ENCODE measurements at places on chromosomes 1 and 21.
A peak's percentile ranks its signal among the peaks of the same experiment; 100 is the strongest.

DNA sequence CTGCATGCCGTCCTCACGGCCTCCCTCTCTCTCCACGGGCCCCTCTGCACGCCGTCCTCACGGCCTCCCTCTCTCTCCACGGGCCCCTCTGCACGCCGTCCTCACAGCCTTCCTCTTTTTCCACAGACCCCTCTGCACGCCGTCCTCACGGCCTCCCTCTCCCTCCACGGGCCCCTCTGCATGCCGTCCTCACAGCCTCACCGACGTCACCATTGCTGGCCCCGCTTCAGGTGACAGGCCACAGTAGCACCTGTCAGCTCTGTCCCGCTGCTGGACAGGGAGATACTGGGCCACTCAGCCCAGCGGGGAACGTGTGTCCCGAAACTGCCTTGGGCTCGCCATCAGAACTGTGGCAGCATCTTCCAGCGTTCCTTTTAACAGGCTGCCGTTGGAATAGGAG lies 82.8 kb upstream of the COL6A1 start:
- no peak for DNase-seq

DNA sequence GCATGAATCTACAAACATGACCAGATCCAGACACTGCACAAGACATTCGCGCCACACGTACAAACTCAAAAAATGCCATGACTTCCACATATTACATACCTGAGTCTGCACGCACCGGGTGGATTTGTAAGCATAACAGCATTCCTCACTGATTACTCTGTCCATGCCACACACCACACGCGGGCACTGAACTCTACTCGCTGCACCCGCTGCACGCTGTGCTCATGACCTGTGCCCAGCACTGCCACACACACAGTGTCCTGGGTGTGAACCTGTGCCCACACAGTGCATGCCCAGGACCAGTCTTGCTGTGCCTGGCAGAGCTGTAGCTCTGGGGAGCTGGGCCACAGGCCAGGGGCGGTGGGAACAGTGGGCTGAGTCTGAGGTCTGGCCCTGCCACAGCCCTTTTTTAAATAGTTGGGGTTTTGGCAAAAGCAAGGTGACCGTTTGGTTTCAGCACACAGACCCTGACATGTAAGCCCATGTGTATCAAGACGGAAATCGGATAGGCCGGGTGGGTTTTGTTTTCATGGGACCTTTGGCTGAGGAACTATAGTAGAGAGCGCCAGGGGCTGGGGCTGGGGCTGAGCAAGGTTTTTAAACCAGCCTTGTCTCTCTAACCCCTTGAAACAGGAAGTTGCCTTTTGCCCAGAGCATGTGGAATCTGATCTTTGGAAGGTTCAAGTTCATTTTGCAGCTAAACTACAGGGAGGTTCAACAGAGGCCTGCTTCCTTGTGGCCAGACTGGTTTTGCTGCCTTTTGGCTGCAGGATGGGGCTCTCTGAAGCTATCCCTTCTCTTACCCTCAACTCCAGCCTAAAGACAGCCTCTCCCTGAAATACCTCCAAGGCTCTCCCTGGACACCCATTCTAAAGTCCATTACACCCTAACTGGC lies 12.3 kb upstream of the GOLT1A start:
- peak; percentile 95 for DNase-seq

DNA sequence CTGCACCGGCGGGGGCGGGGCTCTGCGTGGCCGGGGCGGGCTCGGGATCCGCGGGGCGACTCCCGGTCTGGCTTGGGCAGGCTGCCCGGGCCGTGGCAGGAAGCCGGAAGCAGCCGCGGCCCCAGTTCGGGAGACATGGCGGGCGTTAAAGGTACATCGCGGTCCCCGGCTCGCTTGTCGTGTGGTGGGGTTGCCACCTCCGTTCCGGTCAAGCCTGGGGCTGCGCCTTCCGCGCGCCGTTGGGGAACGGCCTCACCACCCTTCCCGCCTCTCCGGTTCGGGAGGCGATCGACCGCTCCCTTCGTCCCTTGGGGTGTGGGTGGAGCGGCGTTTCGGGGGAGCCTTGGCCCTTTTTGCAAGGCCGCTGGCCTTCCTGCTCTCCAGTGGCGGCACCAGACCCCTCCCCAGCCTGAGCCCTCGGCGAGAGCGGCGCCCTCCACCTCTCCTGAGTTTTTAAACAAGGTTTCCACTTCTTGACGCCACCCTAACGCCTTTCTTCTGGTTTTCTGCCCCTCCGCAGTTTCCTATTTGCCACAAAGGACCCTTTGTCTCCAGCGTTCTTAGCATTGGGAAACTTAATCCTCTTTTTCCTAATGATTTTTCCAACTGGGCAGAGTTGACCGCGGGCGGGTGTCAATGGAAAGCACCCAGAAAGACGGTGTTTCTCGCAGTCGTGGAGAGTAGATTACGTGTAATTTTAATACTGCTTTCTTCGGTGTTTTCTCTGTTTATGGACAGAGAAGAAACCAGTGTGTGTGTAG lies at the start of the genes LEPR and LEPROT:
Gene LEPR (plus strand): TSS at position 79 of the 761 bp plus-strand sequence. CDS start 144,898 bp downstream, outside the sequence.
Gene LEPROT (plus strand): TSS at position 79 of the 761 bp plus-strand sequence. CDS start 57 bp downstream, at position 136.
- no peak for DNase-seq

- no peak for DNase-seq
Measured at GRCh38 chr1:8879464-8879921, 1.0 kb upstream of the ENO1 start.

GRCh38 chr1:206470692-206471414 lies 577 bp downstream of the IKBKE start:
- peak; percentile 60 for DNase-seq

- no peak for DNase-seq
Measured at GRCh38 chr1:38817267-38818174, 42.1 kb downstream of the RRAGC start.

DNA sequence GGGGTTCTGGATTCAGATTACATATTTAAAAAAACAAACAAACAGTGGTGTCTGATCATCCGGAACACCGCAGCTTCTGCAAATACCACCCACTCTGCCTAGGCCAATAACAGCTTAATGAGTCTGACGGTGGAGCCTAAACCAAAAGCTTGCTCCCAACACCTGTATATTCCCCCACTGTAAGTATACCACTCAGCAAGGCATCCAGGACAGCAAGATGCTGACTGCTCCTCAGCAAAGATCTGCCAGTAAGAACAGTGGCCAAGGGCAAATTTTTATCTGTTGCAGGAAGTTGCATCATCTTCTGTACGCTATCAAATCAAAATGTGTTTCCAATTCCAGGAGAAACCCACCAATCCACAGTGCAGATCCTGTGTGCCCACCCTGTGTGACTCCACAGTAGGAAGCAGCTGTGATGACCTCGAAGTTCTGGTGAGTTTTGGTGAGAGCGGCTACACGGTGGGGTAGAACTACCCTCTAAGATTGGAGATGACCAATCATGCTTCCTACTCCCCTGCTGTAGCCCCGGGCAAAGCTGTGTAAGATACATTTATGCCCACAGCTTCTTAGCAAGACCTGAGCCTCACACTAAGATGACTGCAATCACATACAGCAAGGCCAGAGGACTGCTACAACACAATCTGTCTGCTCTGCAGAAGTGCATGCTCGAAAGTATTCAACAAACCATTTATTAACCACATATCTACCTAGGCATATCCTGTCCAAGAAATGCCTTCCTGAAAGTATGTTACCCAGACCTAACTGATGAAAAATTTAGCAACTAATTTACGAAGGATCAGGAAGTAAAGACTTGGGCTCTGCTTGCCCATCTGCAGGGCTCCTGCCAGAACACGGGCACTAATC lies 30.5 kb downstream of the SIPA1L2 start:
- no peak for DNase-seq

GRCh38 chr1:184056921-184057555 lies 5.5 kb downstream of the TSEN15 start:
- peak; percentile 4 for DNase-seq
